ENCODE measurements at places on chromosomes 1 and 21. TPM values are rescaled to one million over a fixed set of nuclear protein-coding genes. Genes with fewer than 3 reads are reported as not detected.

DNA sequence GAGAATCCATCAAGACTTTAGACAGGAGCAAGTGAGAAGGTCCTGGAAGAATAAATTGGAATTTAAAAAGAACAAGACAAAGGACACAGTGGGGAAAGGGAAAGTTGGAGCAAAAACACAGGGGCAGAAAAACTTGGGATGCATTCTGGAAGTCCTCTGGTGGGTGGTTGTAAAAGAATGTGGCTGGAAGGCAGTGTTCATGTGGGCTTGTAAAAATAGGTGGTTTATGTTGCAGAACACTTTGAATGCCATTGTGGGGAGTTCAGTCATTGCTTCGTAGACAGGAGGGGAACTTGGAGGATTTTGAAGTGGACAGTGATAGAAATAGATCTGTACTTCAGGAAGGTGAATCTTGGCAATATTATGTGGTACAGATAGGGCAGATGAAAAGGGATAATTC is 15.2 kb downstream of the KIF1B start:
- no peaks in the 10 kb centered on the region for H3K36me3 ChIP-seq
- H3K4me1 ChIP-seq: peaks cover 5% of the 10 kb centered on the region
- no peak for DNase-seq
- H3K27ac ChIP-seq: no peak overlapping the region
- H3K4me3 ChIP-seq: no peak overlapping the region

- H3K36me3 ChIP-seq: no peaks in the 10 kb centered on the region
- H3K27ac ChIP-seq: no peak overlapping the region
- H3K4me3 ChIP-seq: no peak overlapping the region
- H3K4me1 ChIP-seq: peaks cover 46% of the 10 kb centered on the region
Observed at GRCh38 chr21:46056450-46056903, 41.4 kb upstream of the COL6A2 start.

DNA sequence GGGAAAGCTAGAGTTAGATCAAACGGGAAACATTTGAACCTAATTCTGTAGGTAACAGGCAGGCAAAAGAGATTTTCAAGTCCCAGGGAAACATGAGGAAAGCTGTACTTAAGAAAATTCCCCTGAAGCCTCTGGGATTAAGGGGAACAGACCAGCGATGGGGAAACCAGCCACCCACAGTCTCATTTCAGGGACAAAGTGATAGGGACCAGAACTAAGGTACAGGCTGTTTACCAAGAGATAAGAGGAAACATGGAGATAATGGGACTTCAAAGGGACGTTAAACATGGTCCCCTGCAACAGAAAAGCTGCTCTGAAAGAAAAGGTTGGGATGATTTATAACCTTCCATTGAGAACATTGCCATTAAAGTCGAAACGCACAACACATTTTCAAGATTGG is 84.4 kb downstream of the NTPCR start:
- H3K27me3 ChIP-seq: no peaks in the 10 kb centered on the region
- H3K4me3 ChIP-seq: no peak overlapping the region
- DNase-seq: no peak
- H3K4me1 ChIP-seq: no peaks in the 10 kb centered on the region
- no peak overlapping the region for H3K27ac ChIP-seq

- no peak for DNase-seq
- no peak overlapping the region for H3K27ac ChIP-seq
- no peaks in the 10 kb centered on the region for H3K36me3 ChIP-seq
- H3K4me1 ChIP-seq: no peaks in the 10 kb centered on the region
Observed at GRCh38 chr1:9025449-9025848, 774 bp downstream of the SLC2A7 start.

DNA sequence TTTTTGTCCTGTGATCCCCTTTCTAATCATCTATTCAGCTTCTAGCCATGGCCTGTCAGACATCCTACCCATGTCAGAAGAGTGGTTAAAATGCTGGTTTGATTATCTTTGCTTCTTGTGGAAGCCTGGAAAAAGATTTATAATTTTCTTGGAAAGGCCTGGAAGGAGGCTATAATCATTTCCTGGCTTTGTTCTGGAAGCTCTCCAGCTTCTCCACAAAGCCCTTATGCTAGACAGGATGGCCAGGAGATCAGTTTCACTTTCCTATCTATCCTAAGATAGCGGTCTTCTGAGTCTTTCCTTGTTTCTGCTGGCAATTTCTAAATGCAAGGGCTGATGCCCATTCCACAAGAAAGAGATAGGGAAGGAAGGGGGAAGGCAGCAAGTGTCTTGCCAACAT is 90.9 kb upstream of the SLC44A3 start:
- DNase-seq: no peak
- H3K36me3 ChIP-seq: no peaks in the 10 kb centered on the region
- H3K27me3 ChIP-seq: peaks cover 21% of the 10 kb centered on the region
- no peaks in the 10 kb centered on the region for H3K4me1 ChIP-seq
- no peak overlapping the region for H3K27ac ChIP-seq

DNA sequence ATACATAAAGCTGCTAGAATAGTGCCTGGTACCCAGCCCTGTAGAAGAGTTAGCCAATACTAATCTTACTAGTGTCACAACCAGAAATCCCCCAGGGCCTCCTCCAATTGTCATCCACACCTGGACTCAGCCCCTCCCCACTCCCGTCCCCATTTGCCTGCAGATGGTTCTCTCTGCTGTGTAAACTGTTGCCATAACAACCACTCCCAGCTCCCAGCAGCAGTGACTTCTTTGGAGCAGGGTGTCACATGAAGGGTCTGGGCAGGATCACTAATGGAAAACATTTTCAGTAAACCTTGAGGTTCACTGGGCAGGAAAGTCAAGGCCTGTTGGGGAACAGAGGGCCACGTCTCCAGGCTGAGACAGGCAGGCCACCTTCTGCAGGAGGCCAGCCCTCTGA is 126.0 kb upstream of the IPO9 start:
- no peak overlapping the region for H3K4me3 ChIP-seq
- H3K27ac ChIP-seq: no peak overlapping the region
- no peaks in the 10 kb centered on the region for H3K36me3 ChIP-seq
- no peak for DNase-seq
- peaks cover 5% of the 10 kb centered on the region for H3K27me3 ChIP-seq
- H3K4me1 ChIP-seq: no peaks in the 10 kb centered on the region

DNA sequence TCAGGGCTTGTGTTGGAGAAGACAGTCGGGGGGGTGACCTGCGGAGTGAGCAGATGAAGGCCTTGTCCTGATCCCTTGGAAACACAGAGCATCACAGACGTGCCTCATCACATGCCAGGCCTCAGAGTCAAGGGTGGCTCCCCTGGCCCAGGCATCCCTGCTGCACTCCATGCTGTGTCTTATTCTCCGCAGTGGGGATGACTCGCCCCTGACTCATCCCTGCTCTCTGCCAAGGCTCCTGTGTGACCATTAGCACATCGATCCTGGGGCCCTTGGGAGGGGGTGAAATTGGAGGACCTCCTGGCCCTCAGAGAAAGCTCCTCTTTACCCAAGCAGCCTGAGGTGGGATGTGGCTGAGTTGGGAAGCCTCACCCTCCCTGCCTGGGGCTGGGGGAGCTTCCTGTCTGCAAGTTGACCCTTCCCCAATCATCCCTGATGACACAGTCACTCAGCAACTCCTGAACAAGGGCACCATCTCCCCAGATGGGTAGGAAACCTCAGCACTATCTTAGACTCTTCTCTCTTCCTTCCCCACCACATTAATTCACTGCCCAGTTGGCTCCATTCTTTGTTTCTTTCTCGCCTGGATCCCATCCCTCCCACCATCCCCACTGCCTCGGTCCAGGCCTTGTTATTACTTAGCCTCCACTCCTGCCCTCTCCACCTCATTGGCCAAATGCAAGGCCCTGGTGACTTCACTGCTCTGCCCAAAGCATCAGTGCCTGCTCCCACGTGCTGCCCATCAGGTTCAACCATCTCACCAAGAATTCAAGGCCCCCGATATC is 74.6 kb downstream of the CAMK2N1 start:
- H3K27me3 ChIP-seq: peaks cover 19% of the 10 kb centered on the region
- no peaks in the 10 kb centered on the region for H3K4me1 ChIP-seq
- no peak for DNase-seq

DNA sequence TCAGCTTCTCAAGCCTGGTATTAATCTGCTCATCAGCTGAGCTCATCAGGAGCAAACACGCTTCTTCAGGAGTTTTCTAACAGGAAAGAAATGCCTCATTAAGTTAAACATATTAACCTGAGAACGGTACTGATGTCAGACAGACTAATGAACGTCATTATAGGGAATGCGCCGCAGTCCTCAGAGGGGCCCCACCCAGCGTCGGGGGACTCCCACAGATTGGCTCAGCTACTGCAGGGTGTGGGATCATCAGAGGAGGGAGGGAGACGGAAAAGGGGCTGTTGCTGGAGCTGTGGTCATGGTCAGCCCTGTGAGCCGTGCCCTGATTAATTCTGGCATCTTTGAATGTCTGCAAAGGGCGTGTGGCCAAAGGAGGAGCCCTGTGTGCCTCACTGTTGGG is 348.5 kb downstream of the PTPRU start:
- no peak overlapping the region for H3K4me3 ChIP-seq
- DNase-seq: no peak
- no peaks in the 10 kb centered on the region for H3K4me1 ChIP-seq
- peaks cover 15% of the 10 kb centered on the region for H3K27me3 ChIP-seq
- no peak overlapping the region for H3K27ac ChIP-seq
- no peaks in the 10 kb centered on the region for H3K36me3 ChIP-seq

DNA sequence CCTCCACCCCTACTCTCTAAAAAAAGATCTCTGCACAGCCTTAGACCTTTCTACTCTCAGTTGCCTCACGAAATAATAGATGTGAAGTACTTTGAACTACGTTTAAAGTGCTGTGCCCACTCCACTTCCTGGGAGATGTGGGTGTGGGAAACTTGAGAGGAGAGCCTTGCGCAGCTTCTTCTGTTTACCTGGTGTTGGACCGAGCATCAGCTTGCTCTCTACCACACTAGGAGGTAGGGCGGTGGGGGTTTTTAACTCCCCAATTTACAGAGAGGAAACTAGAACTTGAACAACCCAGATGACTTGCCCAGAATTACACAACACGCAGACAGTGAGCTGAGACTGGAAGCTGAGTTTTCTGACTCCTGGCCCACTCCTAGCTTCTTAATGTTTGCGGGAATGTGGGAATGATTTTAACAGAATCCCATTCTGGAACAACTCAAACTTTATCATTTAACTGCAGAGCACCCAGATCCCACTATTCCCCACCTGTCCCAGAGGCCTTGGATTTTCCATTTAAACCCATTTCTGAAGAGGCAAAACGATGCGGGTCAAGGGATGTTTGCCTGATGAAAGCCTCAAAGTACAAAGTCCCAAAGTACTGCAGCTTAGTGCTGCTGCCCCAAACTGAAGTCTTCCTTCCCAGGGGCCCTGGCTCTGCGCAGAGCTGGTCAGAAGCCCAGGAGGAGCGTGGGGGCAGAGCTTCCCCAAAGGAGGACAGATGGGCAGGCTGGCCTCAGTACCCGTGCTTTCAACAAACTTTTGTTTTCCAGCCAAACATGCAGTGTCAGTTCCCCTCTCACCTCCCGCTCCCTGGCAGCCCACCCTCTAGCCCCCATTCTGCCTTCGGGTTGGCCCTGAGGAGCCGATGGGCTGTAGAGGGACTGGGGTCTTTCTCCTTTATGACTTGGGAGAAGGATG is 19.0 kb downstream of the BTG2 start:
- no peaks in the 10 kb centered on the region for H3K27me3 ChIP-seq
- H3K4me1 ChIP-seq: peaks cover 93% of the 10 kb centered on the region
- H3K27ac ChIP-seq: peak overlapping the region; percentile 72
- DNase-seq: peak; percentile 53

RALGPS2 gene
- 7.8 TPM for total RNA-seq

FPGT gene
- total RNA-seq: 8.7 TPM

GRCh38 chr1:175217721-175218531 is 25.4 kb upstream of the KIAA0040 start:
- DNase-seq: no peak
- no peaks in the 10 kb centered on the region for H3K27me3 ChIP-seq
- H3K4me1 ChIP-seq: peaks cover 4% of the 10 kb centered on the region
- no peaks in the 10 kb centered on the region for H3K36me3 ChIP-seq
- H3K27ac ChIP-seq: no peak overlapping the region

GRCh38 chr1:45335855-45336324 is 4.1 kb upstream of the TOE1 start:
- peaks cover 35% of the 10 kb centered on the region for H3K4me1 ChIP-seq
- peaks cover 20% of the 10 kb centered on the region for H3K36me3 ChIP-seq
- no peak for DNase-seq
- peak overlapping the region; percentile 13 for H3K27ac ChIP-seq

DNA sequence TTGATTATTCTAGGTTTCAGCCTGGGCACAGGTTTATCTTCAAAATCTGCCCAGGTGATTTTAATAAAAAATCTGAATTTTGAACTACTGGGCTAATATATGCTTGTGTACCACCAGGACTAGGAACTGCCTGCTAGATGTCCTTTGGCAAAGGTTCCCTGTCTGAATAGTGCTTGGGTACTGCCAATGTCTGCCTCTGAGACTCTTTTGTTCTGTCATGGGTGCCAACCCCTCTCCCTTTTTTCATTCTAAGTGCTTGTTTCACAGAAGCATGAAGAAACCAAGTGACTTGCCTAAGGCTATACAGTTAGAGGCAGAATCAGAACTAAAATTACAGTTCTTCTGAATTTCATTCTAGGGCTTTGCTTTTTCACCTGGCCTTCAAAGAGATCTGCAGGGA is 106.3 kb upstream of the CACHD1 start:
- peaks cover 10% of the 10 kb centered on the region for H3K4me1 ChIP-seq
- H3K27me3 ChIP-seq: peaks cover 4% of the 10 kb centered on the region
- H3K36me3 ChIP-seq: no peaks in the 10 kb centered on the region
- no peak overlapping the region for H3K27ac ChIP-seq
- H3K4me3 ChIP-seq: no peak overlapping the region

TSPAN1 gene
- 0.34 TPM for total RNA-seq

DNA sequence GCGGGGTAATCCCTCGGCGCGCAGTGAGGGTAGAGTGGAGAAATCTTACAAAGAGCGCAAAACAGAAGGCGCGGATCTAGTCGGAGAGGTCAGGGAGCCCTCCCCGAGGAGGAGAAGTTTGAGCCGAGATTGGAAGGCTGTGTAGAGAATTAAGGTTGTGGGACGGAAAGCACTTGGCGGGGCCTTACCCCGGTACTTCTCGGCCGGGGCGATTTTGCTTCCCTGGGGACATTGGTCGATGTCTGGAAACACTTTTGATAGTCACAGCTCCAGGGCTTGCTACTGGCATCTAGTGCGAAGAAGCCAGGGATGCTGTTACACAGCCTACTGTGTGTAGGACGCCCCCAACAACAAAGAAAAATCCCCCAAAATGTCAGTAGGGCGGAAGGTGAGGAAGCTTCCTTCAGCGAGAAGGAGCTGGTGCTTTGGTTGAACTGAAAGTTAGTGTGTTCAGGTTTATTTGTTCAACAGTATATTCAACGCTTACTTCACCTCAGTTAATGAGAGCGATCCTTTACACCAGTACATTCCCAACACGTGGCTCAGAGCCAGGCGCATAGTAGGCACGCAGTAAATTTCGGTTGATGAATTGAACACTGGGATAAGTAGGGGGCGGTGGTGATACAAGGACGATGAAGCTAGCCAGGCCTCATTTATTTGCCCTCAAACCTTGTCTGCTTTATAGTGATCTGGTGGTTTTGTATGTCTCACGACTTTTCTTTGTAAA is 807 bp downstream of the CEP85 start:
- H3K36me3 ChIP-seq: peaks cover 2% of the 10 kb centered on the region
- DNase-seq: peak; percentile 15
- H3K27me3 ChIP-seq: no peaks in the 10 kb centered on the region
- peak overlapping the region; percentile 96 for H3K27ac ChIP-seq

PLXNA2 gene
- 0.72 TPM for total RNA-seq

- no peak overlapping the region for H3K4me3 ChIP-seq
- H3K27me3 ChIP-seq: no peaks in the 10 kb centered on the region
- no peak for DNase-seq
- peaks cover 13% of the 10 kb centered on the region for H3K4me1 ChIP-seq
- no peaks in the 10 kb centered on the region for H3K36me3 ChIP-seq
- no peak overlapping the region for H3K27ac ChIP-seq
Observed at GRCh38 chr1:108071601-108072000, 106.6 kb upstream of the VAV3 start.

OR2G6 gene
- total RNA-seq: not detected
